Left lobe of liver (tissue), 2 donors: ENCODE measurements at places on chromosomes 7 and 10. TPM values are rescaled to one million over a fixed set of nuclear protein-coding genes. Genes with fewer than 3 reads are reported as not detected.

OPALIN gene
- total RNA-seq: not detected

DNA sequence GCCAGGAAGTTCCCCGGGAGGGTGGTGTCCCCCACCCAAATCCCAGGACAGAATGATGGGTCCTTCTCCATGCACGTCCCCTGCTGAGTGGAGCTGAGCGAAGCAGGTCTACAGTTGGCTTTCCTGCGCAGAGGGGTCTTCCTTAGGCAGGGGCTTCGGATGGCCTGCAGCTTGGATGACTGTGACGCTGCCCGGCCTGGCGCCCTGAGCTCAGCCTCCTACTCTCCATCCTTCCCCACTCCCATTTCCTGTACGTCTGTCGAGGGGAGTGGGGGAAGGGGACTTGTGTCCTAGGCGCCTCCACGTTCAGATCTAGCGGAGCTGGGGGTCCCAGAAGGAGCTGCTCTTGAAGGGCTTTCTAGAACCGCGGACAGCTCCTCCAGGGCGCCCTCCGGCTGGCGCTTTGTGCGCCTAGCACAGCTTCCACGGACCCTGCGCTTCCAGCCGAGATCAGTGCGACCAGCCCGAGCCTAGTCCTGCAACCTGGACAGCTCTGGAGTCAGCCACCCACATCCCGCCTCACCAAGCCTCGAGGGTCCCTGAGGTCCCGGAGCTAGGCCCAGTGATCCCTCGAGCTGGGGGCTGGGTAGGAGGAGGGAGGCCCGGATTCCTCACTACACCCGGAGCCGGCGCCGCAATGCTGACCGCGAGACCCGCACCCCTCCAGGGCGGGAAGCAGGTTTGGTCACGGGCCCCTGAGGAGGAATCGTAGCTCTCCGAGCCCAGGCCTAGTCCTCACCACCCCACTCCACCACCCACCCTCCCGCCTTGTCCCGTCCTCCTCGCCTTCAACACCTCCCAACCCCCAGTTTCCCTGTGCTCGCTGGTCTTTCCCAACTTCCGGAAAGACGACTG, 1.9 kb downstream of the GRID1 start:
- DNase-seq: no peak

DNA sequence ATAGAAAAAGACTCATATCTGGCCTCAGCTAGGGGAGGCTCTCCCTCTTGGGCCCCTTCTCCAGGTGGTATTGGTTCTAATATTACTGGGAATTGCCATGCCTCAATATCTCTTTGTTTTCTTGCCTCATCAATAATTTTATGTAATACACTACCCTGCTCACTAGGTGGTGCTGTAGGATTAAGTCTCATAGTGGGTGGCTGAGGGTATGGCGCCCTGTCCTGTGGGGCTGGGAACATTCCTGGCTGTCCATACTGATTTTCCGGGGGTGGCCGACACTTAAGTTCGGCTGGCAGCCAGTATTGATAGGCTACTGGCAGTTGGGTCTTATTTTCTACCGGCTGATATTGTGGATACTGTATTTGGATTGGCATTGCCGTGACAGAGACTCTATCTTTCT, 9.0 kb upstream of the TAS2R3 start:
- no peak for DNase-seq

DNA sequence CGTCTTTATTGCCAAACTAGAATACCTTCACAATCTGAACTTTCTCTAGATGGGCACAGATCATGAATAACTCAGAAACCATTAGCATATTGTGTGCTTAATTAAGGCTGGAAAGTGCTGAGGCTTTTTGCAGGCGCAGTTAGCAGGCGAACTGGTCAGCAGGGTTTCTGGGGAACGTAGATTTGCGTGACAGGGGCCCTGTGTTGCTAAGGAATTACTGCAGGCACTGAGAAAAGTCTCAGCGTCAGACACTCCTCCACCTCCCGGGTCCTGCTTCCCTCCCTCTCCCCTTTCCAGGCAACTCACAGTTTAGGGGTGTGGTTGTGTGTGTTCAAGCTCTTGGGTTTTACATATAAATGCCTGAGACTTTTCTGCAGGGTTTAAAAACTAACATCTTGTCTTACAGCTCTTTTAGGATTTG, 2.2 kb downstream of the MAP3K8 start:
- DNase-seq: no peak
